NCI-H2081 (cell line): ENCODE measurements at places on chromosomes 7 and 10.

DNA sequence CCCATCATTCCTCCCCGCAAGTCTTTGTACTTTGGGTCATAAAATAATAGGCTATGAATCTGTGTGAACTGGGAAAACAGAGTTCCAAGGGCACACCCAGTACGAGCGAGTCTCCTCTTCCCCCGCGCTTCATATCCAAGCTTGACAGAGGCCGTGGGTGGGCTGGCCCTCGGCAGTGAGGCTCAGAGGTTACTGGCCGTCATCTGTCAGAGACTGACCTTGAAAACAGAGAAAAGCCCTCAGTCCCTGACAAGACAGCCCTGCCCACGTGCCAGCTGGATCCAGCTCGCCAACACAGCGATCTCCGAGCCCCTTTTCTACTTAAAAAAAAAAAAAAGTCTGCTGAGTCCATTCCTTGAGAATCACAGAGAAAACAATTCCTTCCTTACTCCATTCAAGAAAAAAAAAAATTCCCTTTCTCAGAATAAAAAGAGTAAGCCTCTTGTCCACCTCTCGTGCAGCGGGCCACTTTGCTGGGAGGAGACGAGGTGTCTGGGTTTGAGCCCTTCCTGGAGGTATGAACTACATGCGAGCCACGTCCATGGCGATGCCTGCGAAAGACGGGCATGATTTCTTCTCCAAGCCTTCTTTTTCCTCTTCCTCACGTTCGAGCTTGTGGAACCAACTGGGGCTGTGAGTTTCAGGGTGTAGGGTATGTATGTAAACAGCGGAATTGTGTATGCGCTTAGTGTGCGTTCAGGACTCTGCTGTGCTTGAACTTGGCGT, 744 bp upstream of the BICC1 start:
- DNase-seq = peak; percentile 10

- DNase-seq = no peak
These were observed 27.8 kb downstream of the NHLRC2 start for GRCh38 chr10:113882240-113882639.

DNA sequence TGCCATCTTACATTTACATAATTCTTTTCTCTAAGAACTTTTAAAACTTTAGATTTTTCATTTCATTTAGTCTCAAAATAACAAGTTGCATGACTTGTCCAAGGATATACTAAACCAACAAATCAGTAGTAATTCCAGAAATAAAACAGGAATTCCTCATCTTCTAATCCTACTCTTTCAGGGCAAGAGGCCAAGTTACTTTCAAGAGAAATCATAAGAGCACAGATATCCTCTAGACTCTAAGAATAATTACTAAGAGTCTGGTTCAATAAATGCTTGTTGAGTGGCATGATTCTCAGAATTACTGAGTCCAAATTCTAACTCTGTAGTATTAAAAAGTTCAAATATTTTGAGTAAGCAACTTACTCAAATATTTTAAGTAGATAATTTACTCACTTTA, 12.9 kb downstream of the PDZD8 start:
- DNase-seq = no peak

DNA sequence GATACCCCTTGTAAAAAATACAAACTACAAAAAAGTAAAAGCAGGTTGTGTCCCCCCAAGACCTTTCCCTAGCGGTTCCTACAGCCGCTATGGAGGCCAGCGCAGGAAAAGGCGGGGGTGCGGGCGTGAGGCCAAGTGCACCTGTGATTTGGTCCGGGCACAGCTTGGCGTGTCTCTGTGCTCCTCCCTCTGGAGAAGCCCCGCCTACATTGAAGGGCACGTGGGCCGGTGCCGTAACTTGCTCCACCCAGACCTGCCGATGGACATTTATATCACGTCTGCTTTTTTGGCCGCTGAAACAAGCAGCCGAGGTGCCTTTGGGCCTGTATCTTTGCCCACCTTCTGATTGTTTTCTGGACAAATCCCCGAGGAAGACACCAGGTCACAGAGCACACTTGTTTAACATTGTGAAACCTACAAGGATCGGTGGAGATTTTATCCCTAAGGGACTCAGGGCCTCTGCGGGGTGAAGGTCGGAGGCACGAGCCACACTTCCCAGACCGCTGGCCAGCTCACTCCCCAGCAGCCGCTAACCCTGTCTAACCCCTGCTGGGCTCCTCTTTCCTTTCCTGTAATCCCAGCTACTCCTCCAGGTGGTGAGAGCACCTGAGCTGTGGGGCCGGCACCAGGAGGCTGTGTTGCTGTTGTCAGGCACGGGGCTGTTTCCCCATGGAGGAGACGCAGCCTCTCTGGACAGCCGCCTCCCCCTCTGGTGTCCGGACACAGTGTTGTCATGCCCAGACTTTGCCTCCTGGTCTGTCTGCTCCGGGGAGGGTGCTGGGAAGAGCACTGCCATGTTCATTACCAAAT, 18.8 kb upstream of the INPP5A start:
- peak; percentile 14 for DNase-seq

DNA sequence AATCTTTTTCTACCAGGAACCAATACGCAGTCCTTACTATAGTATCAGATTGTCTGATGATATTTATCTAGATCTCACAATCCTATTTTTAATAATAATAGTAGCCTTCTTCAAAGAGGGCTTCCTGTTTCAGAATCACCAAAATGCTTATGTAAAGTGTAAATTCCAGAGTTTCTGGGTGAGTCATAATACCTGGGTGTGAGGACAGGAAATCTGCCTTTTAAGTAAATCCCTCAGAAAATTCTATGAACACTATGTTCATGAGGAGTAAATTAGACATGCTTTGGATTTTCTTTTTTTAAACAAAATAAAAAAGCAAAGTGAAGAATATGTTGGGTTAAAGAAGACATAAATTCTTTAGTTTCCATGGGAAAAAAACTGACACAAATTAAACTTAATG, 20.5 kb downstream of the DKK1 start:
- no peak for DNase-seq

DNA sequence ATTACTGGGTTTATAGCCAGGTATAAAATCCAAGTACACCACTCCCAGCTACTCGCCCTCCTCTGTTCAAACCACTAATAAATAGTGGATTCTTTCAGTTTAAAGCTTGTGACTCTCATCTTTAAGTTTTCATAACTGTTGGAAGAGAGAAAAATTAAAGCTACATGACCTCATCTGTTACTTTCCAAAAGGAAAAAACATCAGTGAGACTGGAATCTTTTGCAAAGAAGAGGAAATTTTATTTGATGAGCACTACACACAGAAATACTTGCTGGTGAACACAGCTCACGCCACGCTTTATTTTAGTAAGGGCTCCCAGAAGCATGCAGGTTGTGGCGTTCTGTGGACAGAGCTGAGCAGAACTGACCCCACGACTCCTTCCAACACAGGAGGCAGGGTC, 527.0 kb upstream of the MGMT start:
- no peak for DNase-seq
